A549 treated with RU486 at 1 μM for 4 hours (cell line): ENCODE measurements at places on chromosomes 5 and 9. TPM values are rescaled to one million over a fixed set of nuclear protein-coding genes. Genes with fewer than 3 reads are reported as not detected.

Gene CCNJL
- 10.8 to 13.7 TPM (median 12.8 TPM) in 5 replicates for total RNA-seq

Gene SPAG8
- total RNA-seq = 0.26 to 0.47 TPM (median 0.41 TPM) in 5 replicates

Gene SLCO6A1
- not detected in 5 replicates for total RNA-seq

Gene RAI14
- total RNA-seq = 66.7 to 109 TPM (median 94.5 TPM) in 5 replicates

Gene HTR4
- not detected in 5 replicates for total RNA-seq

Gene TAF1L
- 0.02 TPM in 1 of 5 replicates, not detected in the others for total RNA-seq

Gene LEAP2
- total RNA-seq = 0.56 to 1.1 TPM (median 0.76 TPM) in 5 replicates

Gene RANBP17
- 2.0 to 3.2 TPM (median 2.6 TPM) in 5 replicates for total RNA-seq

Gene SLC36A2
- not detected in 5 replicates for total RNA-seq

Gene PRDM9
- total RNA-seq = not detected in 5 replicates

Gene NR4A3
- 1.1 to 3.5 TPM (median 2.6 TPM) in 5 replicates for total RNA-seq

Gene ZNF474
- total RNA-seq = 0.15 to 0.32 TPM (median 0.21 TPM) in 5 replicates

Gene ZNF454
- total RNA-seq = not detected in 5 replicates

Gene PWWP2A
- 6.9 to 13.2 TPM (median 11.3 TPM) in 5 replicates for total RNA-seq

Gene NKD2
- 8.7 to 14.0 TPM (median 12.2 TPM) in 5 replicates for total RNA-seq

Gene PLPPR1
- not detected in 5 replicates for total RNA-seq

Gene SV2C
- total RNA-seq = 0.02 TPM in 1 of 5 replicates, not detected in the others

Gene MSX2
- total RNA-seq = 5.2 to 6.8 TPM (median 5.9 TPM) in 5 replicates
